Nephron progenitor cell (in vitro differentiated cells): ENCODE measurements at places on chromosomes 13 and 19.

- peak; percentile 8 for DNase-seq
These were observed 425.4 kb downstream of the DCT start for GRCh38 chr13:94053986-94054593.

DNA sequence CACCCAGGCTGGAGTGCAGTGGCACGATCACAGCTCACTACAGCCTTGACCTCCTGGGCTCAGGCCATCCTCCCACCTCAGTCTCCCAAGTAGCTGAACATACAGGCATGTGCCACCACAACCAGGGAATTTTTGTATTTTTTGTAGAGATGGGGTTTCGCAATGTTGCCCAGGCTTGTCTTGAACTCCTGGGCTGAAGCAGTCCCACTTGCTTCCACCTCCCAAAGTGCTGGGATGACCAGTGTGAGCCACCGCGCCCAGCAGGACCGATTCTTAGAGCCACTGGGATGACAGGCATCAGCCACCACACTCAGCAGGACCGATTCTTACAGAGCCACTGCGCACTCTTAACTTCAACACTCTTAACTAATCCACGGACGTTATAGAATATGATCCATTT, 54.9 kb upstream of the RANBP3 start:
- no peak for DNase-seq

- DNase-seq, result no peak
These were observed 13.2 kb downstream of the KLHL26 start for GRCh38 chr19:18650021-18650390.

DNA sequence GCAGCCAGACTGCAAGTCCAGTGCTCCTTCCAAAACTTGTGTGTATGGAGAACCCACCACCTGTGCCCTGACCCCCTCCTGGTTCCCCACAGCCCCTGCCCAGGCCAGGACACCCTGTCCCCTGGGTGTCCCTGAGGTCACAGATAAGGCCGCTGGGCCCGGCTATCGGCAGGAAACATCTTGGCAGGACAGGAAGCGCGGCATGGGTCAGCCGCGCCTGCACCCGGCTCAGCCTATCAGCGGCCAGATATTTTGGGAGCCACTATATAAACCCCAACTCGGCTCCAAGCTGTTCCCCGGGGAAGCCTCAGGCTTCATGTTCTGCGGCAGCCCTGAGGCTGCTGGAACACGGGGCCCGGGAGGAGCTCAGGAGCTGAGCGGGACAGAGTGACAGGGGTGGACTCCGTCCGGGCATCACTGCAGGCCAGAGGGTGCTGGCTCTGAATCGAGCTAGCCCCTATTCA, 60.8 kb downstream of the AP1M1 start:
- no peak for DNase-seq

DNA sequence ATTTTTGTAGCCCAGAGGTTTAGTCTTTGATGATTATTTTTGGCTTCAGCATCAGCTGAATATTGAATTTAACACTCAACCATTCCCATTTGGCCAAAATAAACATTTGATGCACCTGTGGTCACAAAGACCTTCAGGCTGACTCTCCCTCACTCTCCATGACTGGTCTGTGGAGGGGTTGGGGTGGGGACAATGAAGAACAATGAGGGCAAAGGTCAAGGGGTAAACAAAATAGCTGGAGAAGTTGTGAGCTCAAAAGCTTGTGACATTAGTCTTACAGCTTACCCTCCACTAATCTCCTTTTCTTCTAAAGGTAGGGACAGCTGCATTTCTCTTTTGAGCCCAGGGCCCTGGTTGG, 86.9 kb downstream of the SLC15A1 start:
- DNase-seq, result no peak

DNA sequence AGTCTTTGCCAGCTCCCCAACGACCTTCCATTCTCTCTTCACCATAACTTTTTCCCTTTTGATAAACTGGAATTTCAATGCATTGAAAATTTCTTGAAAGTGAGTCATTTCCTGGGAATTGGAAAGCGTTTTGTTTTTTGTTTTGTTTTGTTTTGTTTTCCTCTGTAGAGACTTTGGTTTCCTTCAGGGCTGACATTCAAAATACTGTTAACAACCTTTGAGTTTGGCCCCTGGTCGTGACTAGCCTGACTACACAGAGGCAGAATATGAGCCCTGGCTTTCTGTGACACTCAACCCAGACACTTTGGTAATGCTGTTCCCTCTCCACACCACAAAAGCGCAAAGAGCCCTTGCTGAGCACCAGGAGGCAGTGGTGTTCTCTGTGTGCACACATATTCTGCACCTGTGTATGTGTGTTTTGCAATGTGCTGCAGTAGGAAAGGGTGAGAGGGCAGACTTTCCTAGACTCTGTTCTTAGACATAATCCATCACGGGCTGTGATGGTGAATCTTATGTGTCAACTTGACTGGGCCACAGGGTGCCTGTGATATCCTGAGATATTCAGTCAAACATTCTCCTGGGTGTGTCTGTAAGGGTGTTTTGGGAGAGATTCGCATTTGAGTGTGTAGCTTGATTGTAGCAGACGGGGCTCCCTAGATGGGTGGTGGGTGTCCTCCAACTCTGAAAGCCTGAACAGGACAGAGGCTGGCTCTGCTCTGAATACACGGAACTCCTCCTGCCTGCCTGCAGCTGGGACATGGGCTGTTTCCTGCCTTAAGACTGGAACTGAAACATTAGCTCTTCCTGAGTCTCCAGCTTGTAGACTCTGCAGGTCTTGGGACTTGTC, 29.5 kb upstream of the ANKRD10 start:
- peak; percentile 21 for DNase-seq

- no peak for DNase-seq
These were observed 94.7 kb downstream of the MIPEP start for GRCh38 chr13:23794267-23795161.

GRCh38 chr13:98509271-98510155, 67.4 kb downstream of the STK24 start:
- DNase-seq, result no peak

GRCh38 chr19:40718774-40719391, 2.0 kb downstream of the ITPKC start:
- DNase-seq, result peak; percentile 57

DNA sequence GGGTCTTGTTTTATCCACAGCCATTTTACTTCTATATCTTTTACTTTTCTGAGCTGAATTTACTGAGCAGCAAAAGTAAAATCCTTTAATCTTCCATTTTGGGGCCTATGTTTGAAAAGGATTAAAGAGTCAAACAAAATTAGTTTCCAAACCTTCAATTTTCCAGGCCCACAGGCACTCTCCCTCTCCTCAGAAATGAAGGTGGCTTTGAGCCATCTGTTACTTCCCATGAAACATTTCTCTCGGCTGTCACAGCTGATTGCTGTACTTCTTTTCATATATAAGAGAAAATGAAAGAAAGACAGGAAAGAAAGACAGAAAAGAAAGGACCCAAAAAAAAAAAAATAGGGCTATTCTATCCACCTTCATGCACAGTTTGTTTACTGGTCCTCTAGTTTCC, 194.9 kb downstream of the LACC1 start:
- no peak for DNase-seq

GRCh38 chr13:107600971-107601370, 614.4 kb downstream of the LIG4 start:
- no peak for DNase-seq

- no peak for DNase-seq
These were observed 14.3 kb upstream of the MCF2L start for GRCh38 chr13:112954488-112955270.

DNA sequence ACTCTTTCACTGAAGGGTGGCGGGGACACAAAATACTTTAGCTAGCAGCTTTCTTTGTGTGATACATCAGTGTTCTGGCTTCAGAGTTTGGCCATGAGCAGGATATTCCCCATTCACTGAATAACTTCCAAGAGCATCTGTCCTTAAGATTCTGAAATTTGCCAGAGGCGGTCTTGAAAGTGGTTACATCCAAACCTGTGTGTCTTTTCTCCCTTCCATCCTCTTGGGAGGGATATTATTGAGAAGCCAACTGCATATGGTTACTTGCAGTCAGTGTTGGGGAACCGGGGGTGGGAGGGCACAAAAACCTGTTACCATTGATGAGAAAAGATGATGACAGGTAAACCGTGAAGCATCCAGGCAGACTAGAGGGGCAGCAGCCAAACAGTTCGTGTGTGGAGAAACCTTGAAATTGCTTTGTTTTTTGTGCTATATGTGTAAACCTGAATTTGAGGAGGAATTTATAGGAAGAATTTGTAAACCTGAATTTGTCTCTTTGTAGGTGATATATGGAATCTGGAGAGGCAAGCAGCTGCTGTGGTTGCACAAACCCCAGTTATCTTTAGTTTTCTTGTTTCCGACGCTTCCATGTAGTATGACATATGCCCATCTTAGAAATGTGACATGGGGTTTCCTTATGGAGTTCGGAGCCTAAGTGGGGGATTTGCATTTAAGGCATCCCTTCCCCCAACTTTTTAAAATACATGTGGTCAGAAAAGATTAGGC, 104.8 kb downstream of the WDFY2 start:
- no peak for DNase-seq

- no peak for DNase-seq
These were observed 18.9 kb downstream of the EVI5L start for GRCh38 chr19:7848779-7849457.

- no peak for DNase-seq
These were observed 1019.5 kb downstream of the PCDH9 start for GRCh38 chr13:66210677-66211076.

GRCh38 chr13:96011291-96011872, 41.8 kb downstream of the UGGT2 start:
- DNase-seq, result no peak

GRCh38 chr13:44969551-44970484, 19.5 kb downstream of the NUFIP1 start:
- peak; percentile 15 for DNase-seq

DNA sequence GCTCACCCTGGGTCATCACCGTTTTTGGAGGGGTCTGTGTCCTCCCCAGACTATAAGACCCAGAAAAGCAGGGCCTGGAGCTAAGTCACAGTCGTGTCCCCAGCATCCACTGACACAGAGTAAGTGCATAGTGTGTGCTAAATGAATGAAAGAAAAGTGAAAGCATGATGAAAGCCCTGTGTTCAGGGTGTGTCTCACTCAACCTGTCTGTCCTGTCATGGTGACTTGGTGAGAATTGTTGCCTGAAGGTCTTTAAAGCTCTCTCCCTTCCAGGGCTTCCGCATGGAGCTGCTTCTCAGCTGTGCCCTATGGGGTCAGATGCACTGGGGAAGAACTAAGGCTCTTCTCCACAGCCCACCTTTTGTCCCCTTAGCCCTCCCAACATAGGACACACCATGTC, 20.5 kb upstream of the IGFL1 start:
- no peak for DNase-seq

GRCh38 chr19:41998246-41999020, 4.4 kb upstream of the ATP1A3 start:
- DNase-seq, result peak; percentile 85

- peak; percentile 43 for DNase-seq
These were observed 4.2 kb upstream of the MADCAM1 start for GRCh38 chr19:492091-492531.

- no peak for DNase-seq
These were observed 220.3 kb downstream of the DNAJC15 start for GRCh38 chr13:43243711-43244110.

DNA sequence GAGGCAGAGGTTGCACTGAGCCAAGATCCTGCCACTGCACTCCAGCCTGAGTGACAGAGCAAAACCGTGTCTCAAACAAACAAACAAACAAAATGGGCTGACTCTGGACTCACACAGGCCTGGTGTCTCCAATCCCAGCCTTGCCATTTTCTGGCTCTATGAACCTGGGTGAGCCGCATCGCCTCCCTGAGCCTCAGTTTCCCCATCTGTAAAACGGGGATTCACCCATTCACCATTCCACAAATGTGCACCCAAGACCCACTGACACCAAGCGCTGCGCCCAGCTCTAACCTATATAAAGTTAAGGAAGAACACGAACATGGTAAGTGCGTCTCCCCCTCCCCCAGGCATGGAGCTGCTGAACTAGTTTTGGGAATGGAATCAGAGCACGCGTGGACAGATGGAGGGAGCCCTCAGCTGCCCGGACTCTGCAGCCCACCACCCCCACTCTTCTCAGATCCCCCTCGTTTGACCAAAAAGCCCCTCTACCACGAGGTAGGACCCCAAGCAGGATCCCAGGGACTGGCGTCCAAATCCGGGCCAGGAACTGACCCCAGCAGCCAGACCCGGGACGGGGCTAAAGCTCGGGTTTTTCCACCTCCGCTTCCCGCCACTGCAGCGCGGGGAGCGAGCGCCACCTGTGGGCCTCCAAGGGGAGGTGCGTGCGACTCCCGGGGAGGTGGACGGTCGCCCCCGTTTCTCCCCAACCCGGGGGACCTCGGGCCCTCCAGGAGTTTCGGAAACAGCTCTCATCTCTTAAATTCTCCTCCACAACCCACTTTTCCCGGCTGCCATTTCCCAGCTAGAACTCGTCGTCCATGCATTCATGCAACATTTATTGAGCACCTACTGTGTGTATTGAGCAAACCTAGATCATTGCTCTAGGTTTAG, 33.0 kb upstream of the ADGRE5 start:
- peak; percentile 78 for DNase-seq

DNA sequence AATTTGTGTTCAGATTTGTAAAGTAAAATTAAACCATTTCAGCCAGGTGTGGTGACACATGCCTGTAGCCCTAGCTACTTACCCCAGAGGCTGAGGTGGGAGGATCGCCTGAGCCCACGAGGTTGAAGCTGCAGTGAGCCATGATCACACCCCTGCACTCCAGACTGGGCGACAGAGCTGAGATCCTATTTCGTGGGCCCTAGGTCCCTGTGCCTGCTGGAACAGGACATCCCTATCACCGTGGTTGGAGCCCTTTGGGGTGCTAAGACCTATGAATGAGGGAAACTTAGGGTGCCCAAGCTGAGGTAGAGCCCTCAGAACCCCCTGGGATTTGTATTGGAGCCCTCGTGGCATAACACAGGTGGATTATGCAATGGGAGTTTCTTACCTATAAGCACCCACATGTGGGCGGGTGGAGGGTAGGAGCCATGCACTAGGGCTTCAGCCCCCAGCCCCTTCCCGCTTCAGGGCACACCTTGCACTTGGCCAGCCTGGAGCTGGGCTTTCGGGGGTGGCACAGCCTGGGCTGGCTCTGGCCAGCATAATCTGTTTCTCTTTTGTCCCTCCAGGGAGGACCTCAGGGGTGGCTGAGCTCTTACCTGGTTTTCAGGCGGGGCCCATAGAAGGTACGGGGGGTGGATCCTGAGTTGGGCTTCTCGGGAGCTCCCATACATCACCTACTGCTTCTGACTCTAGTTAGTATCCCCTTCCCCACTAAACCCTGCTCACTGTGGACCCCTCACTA, 7.2 kb upstream of the USF2 start:
- DNase-seq, result no peak

DNA sequence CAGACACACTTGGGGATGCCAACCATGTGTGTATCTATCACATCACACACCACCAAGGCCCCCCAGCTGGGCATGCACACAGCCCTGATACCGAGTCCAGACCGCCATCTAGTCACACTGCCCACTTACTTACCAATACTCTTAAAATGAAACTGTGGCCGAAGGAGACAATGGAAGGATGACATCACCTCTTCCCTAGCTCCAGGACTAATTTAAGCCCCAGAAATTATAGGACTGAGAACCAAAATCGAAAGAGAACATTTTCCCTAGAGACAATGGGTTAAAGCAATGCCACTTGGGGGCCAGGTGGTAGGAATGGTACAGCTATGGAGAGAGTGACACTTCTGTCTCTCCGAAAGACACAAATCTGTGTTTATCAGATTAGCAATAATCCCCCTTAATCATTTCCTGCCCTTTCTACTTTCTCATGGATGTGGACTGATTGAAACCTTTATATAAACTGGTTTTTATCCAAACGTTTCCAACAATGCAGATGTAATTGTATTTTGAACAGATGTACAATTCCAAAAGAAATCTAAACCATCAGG, 663 bp upstream of the GGACT start:
- no peak for DNase-seq
